CD4-positive, alpha-beta T cell treated with Interleukin-10 for 1 hour (primary cell): ENCODE measurements at places on chromosomes 16 and 17.

- no peak for DNase-seq
Observed at GRCh38 chr16:58012481-58012880, 11.3 kb downstream of the USB1 start.

DNA sequence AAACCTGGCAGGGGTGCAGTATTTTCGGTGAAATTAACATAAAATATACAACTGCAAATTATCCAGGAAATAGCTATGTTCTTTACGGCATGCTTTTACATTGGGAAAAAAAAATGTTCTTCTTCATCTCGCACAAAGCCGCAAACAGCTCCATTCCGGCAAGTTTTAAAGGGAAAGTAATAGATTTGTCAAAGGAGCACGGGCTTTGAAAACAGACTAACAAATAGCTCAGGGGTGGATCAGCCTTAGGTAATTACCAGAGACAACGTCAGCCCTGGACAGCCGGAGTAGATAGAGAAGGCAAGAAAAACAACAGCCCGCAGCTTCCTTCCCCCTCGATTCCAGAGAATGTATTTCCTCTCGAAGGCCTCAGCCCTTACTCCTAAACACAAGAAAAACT lies 222.5 kb downstream of the C16orf78 start:
- no peak for DNase-seq

- DNase-seq: no peak
Observed at GRCh38 chr16:31179219-31179746, 656 bp upstream of the FUS start.

DNA sequence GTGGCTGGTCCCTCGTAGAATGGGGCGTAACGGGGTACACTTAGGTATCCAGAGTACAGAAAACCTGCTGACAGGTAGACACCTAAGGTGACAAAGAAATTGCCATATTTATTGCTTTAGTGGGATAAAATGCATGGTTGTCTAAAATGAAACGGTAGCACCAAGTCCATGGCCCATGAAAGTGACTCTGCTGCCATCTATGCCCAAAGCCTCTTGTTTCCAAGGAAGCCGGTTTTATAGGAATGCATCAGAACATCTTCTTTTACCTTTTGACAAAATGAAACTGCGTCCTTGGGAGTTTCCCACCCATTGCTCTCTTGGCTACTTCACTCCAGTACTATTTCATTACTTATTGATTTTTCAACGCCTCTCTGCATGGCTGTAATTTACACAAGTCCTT lies 151.3 kb upstream of the ZFHX3 start:
- no peak for DNase-seq

DNA sequence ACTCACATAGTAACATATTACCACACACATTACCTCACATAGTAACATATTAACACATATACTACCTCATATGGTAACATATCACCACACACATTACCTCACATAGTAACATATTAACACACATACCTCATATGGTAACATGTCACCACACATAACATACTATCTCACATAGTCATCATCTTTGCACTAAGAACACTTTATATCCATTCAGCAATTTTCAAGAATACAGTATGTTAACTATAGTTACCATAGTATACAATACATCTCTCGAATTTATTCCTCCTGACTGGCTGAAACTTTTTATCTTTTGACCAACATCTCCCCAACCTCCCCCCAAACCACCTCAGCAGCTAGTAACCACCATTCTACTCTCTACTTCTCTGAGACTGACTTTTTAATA lies 7.6 kb downstream of the NUDT7 start:
- DNase-seq: no peak

DNA sequence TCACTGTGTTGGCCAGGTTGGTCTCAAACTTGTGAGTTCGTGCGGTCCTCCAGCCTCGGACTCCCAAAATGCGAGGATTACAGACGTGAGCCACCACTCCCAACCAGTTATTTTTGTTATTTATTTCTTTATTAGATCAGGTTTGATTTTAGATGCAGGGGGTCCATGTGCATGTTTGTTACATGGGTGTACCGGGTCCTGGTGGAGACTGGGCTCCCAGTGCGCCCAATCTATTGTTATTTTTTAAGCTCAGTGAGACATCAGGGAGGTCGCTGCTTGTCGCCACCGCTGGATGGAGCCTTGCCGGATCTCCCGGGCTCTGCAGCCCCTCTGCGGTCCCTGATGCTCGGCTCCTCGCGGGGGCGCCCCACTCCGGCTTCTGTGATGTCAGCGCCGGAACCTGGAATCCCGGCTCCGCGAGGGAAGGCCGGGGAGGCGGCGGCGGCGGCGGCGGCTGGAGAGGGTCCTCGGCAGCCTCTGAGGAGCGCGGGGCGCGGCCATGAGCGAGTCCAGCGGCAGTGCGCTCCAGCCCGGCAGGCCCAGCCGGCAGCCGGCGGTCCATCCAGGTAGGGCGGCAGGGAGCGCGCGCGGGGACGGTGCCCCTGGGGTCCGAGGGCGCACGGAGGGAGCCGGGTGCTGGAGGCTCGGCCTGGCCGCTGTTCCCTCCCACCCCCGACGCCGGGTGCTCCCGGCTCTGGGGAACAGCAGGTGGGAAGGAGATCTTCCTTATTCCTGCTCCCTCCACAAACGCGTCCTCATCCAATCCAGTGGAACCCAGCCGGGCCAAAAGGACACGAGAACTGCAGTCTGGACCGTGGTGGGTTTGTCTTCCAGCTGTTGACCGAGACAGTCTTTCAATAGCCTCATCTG lies at the start of gene TMC7:
Gene TMC7 (plus strand): TSS at position 370 of the 870 bp plus-strand sequence. CDS start 130 bp downstream, at position 500.
- DNase-seq: no peak

GRCh38 chr17:51083981-51084380 lies 36.7 kb downstream of the SPAG9 start:
- no peak for DNase-seq

DNA sequence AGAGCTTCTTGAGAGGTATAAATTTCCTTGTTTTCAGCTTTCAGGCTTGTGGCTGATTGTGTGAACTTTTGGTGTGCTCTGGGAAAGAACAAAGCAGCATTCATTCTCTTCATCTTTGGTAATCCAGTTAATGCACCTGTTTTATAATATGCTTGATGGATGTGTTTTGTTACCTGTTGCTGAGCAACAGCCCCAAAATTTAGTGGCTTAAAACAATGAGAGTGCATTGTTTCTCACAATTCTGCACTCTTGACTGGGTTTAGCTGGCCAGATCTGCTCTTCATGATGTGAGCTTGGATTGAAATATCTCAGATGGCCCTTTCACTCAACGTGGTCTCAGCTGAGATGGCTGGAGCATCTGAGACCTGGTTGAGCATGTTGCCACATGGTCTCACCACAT lies 58.7 kb upstream of the NOL11 start:
- no peak for DNase-seq

GRCh38 chr16:86044241-86044671 lies 145.3 kb downstream of the IRF8 start:
- DNase-seq: peak; percentile 5

DNA sequence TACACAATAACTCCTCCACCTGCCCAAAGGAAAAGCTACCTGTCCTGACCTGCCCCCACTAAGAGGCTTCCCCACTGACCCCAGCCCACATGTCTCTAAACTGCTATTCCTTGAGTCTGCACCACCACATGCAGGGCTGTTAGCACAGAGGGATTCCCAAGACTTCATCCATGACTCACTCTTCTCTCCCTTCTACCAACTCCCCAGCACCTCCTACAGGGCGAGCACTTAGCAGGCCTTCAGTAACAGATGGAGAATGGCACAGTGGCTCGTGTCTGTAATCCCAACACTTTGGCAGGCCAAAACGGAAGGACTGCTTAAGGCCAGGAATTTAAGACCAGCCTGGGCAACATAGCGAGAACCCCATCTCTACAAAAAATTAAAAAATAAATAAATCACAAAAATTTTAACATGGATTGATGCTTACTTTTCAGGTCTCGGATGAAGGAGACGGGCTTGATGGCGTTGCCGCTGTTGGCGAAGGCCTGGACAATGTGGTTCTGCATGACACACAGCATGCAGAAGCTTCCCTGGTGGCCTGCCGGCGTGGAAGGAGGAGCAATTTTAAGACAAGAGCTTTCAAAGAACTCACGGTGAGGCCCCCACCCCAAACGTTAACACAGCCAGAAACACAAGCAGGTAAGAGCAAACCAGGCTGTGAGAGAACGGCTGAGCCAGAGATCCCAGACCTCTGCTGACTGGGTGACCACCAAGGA lies 12.0 kb downstream of the USP36 start:
- no peak for DNase-seq

- DNase-seq: no peak
Observed at GRCh38 chr16:89502081-89502843, 5.9 kb upstream of the SPG7 start.

GRCh38 chr16:49455991-49456745 lies 82.6 kb downstream of the C16orf78 start:
- no peak for DNase-seq

- DNase-seq: no peak
Observed at GRCh38 chr16:9996221-9996620, 186.0 kb downstream of the GRIN2A start.

- DNase-seq: no peak
Observed at GRCh38 chr17:66955821-66956220, 8.7 kb upstream of the CACNG4 start.
